ENCODE measurements at places on chromosomes 12 and 14.

GRCh38 chr14:78836777-78837176, 666.6 kb downstream of the NRXN3 start:
- DNase-seq = no peak

- DNase-seq = no peak
Measured at GRCh38 chr14:94081386-94081820, 293 bp downstream of the IFI27L1 start.

- DNase-seq = no peak
Measured at GRCh38 chr14:38074081-38074480, 133.6 kb upstream of the SSTR1 start.

DNA sequence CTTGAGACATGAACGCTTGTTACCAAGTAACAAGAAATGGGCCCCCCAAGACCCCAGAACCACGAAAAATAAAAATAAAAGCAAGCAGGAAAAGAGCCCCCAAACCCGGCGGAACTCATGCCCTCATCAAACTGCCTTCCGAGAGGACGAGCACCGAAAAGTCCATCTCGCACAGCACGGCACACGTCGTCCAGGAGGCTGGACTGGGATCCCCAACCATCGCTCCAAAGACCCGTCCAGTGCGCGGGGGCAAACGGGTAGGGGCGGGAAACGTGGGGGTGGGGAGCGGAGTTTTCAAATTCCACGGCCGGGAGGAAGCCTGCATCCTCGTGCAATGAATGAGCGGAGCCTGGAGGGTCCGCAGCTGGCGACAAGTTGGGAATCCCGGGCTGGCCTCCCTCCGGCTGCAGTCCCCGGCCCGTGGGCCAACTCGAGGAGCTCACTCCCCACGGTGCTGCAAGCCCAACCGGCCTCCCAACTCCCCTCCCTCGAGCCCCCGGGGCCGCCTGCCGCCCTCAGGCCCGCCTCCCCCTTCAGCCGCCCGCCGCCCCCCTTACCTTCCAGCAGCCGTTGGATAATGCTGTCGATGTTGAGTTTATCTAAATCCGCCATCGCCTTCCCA, 484 bp downstream of the PPP1CC start:
- DNase-seq = no peak

DNA sequence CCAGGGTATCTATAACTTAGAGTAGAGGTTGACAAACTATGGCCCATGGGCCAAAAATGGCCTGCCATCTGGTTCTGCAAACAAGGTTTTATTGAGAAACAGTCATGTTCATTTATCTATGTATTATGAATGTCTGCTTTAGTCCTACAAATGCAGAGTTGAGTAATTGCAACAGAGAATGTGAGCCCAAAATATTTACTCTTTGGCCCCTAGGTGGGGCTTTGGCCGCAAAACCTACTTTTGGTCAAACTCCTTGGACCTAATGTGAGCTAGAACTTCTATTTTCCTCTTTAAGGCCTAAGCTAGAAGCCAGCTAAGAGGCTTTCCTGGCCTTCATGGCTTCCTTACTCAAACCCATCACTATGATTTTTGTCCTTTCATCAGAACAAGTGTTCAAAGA, 379.1 kb downstream of the NELL2 start:
- DNase-seq = no peak

DNA sequence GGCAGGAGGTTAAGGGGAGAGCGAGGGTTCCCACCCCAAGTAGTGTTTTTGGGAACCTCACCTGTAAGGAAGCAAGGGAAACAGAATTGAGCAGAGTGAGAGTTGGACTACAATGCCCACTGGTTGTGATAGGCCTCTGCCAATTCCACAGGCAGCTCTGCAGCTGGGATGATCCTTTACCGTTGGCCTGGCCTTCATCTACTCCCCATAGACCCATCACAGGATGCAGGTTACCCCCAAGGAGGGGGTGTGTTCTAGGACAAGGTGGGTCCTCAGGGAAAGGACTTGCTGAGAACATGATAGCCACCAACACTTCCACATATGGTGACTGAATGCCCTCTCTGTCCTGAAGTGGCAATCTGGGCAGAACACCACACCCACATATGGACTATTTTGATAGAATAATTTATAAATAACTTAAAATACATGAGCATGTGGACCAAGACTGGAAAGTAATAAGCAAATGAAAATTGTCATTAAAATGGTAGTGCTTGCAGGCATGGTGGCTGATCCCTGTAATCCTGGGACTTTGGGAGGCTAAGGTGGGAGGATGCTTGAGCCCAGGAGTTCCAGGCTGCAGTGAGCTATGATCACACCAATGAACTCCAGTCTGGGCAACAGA, 8.4 kb downstream of the PHLDA1 start:
- no peak for DNase-seq

GRCh38 chr12:77471801-77472200, 358.9 kb upstream of the NAV3 start:
- DNase-seq = no peak

All from stimulated activated CD8-positive, alpha-beta memory T cell treated with anti-CD3 and anti-CD28 coated beads, Interleukin-12 subunit alpha, Interleukin-12 subunit beta, amount 100 ng/mL, for 4 hours (primary cell).